ENCODE measurements at places on chromosomes 5 and 9.

GRCh38 chr9:19552282-19553105 lies 143.7 kb downstream of the ACER2 start:
- no peak for DNase-seq

- no peak for DNase-seq
Measured at GRCh38 chr5:43839218-43839617, 236.2 kb downstream of the NNT start.

DNA sequence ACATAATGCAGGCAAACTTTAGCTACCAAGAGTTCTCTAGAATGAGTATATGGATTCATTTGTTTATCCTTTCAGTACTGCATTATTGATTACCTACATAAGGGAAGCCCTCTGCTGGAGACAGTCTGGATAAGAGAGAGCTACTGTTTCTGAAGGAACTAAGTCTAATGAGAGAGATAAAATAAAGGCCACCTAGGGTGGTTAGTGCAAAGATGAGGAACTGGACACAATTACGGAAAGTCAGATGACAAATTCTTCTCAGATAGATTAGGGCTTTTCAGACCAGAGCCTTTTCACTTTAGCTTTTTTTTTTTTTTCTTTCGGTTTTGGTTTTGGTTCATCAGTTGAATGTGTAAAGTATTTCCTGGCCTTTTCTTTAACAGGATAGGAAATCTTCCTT lies 31.3 kb downstream of the ISOC1 start:
- no peak for DNase-seq

DNA sequence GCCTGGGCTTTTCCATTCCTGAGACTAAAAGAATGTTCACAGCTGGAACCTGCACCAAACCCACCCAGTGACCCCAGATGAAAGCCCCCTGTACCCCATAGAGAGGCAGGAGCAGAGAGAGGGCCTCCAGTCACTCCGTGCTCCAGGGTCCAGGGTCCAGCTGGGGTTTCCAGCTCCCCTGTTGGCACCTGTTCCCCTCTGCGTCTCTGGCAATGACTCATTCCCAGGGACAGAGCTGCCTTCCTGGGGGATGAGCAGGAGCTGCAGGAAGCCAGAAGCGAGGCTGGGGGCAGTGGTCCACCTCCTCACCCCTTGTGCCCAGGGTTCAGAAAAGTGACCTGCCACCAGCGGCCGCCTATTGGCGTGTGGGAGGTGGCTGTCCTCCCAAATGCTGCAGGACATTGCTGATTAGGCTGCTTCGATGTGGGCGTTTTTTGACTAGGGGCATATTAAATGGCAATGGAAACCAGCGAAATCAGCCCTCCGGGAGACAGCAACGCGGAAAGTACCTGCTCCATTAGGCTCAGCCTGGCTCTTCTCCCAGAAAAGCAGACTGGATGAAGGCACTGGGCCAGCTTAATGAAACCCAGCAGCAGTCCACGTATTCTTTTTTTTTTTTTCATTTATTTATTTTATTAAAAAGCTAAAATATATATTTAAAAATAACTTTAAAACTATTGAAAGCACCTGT lies 97.4 kb downstream of the DAP start:
- no peak for DNase-seq

- DNase-seq = no peak
Measured at GRCh38 chr9:98986866-98987651, 43.4 kb downstream of the COL15A1 start.

DNA sequence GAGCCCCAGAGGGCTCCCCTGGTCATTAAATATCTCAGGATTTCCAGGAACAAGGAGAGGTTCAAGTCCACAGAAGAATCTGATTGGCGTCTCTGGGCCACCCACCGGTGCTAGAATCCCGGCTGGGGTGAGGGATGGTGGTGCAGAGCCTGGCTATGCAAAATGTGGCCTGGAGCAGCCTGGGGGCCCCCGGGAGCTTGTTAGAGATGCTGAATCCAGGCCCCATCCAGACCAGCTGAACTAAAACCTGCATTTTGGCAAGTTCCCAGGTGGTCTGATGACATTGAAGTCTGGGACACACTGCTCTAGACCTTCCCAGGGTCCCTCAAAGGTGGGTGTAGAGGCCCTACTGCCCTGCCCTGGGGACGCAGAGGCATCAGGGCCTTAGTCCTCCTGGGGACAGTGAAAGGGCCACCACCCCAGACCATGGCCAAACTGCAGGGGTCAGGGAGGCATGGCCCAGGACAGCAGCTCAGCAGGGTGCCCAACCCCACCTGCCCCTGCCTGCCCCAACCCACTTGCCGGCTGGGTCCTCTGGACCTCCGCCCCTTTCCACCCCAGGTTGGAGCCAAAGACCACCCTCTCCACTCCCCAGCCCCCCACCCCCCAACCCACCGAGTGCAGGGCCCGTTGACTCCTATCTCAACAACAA lies 34.7 kb downstream of the ADAMTS2 start:
- no peak for DNase-seq

DNA sequence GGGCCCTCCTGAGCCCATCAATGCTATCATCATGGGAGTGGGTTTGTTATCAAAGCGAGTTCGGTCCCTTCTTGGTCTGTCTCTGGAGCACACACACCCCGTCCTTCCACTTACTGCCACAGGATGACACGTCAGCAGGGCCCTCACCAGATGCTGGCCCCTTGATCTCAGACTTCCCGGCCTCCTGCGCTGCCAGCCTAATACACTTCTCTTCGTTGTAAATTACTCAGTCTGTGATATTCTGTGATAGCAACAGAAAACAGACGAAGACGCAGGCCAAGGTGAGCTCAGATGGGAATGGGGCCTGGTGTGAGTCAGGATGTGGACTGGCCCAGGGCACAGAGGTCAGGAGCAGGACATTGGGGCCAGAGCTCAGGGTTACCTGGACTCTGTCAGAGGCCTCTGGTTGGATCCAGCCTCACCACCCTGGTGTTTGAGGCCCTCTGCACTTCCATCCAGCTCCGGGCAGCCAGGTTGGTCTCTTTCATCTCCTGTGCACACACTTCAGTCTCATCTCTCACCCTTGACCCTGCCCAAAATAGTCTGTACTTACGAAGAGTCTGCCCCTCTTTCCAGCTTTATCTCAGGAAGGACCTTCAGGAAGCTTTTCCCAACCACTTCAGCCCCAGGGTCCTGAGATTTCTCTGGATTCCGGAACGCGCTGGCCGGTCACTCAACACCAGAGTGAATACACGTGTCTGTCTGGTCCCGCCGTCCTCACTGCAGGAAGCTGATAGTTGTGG lies 26.0 kb upstream of the CNOT6 start:
- DNase-seq = no peak

DNA sequence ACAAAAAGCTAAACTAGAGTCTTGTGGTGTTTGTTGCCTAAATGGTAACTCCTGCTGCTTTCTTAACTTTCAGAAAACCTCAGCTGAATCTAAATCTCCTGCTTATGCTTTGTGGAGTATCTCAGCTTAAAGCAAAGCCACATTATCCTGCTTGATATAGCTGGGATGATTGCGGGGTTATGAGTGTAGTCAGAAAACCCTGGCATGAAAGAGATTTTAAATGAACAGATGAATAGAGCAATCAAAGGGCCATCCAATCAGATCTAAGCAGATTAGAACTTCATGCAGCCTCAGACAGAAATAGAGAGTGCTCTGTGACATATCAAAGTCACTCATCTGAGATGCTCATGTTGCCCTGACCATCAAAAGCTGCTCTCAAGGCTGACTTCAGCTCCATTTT lies 305.5 kb downstream of the DMRT2 start:
- DNase-seq = no peak

DNA sequence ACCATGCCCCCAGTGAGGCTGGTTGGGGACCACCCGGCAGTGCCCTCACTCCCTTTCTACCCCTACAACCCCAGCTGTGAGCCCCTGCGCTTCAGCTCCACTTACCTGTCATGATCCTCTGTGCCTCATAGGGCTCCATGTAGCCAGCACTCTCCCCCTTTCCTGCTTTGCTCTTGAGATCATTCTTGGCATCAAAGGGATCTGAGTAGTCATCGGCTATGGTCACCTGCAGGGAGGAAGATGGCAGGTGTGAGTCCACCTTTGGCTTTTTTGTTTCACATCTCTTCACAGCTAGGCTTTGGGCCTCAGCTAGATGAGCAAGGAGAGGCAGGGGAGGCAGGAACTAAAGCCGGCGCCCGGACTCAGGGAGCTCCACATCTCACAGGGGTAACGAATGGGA lies 53.1 kb downstream of the SHB start:
- DNase-seq = no peak

- no peak for DNase-seq
Measured at GRCh38 chr5:66171349-66172344, 27.5 kb downstream of the SREK1 start.

DNA sequence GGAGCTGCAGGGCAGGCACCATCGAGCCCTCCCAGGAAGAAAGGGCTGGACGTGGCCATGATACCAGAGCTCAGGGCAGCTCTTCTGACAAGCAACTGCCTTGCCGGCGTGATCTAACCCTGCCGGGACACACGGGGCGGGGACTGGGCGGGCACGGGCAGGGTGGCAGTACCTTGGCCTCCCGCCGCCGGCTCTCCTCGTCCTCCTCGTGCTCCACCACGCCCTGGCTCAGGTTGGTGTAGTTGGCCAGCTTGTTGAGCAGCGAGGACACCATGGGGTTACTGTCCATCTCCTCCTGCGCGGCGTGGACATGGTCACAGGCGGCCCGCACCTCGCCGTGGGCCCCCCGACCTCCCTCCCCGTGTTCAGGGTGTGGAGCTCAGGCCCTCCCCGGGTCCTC lies 18.5 kb downstream of the SLC12A7 start:
- no peak for DNase-seq

- DNase-seq = no peak
Measured at GRCh38 chr9:136726631-136727191, 14.3 kb downstream of the DIPK1B start.

DNA sequence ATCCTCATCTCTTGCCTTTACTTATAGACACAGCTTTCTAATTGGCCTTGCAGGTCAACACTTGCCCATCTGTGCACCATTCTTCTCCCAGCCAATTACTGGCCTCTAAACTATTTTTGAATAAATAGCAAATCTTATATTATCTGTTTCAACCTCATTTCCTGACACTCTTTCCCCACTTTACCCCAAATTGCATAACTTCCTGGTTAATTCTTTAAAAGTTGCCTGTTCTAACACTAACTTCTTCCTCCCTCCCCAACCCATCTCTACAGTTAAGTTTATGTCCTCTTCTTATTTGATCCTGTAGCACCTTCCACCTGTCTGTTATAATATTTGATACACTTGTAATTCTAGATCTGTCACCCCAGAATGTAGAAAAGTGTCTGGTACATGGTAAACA lies 372.1 kb downstream of the PDE4D start:
- no peak for DNase-seq

- DNase-seq = no peak
Measured at GRCh38 chr5:166562246-166562645, 1729.2 kb upstream of the WWC1 start.

- DNase-seq = no peak
Measured at GRCh38 chr5:115209279-115209678, 39.6 kb upstream of the TRIM36 start.

GRCh38 chr9:1495282-1496030 lies 445.3 kb downstream of the DMRT2 start:
- no peak for DNase-seq

DNA sequence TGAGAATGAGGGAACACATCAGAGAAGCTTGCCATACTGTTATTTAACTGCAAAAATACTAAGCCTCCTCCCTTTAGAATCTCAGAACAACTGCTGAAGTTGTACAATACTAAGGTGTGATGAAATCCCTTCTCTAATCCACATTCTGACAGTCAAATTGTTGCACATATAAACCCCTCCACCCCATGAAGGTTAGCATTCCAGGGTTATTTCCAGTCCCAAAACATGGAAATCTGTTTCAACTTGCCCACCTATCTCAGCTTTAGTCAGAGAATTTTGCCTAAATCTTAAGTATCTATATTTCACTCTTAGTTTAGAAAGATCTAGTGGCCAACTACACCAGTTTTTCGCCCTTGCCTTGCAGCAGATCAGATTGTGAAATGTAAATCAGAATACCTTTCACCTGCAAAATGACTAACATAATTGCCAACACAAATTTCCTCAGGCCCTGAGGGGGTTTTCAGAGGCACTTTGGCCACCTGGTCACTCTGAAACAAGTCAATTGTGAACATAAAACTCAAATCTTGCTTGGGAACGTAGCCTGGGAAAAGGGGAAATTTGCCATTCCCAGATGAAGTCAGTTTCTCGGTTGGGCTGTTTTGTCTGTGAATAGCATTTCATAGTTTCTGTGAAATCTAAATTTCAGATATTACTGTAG lies 93.9 kb downstream of the EFNA5 start:
- no peak for DNase-seq

DNA sequence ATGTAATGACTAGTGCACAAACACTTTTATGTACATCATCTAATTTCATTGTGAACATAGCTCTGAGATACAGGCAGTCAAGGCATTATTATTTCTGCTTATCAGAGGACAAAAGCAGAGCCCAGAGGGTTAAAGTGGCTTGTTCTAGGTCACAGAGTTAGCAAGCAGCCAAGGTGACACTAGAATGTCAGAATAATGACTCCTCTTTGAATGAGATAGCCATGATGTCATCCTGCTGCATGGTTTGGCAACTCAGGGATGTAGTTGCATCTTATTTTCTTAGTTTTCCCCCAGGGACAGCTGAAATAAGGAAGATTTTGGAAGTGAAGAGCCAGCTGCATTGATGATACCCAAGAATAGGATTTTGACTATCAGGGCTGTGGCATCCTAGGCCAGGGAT lies 54.4 kb downstream of the KCNV2 start:
- DNase-seq = no peak

DNA sequence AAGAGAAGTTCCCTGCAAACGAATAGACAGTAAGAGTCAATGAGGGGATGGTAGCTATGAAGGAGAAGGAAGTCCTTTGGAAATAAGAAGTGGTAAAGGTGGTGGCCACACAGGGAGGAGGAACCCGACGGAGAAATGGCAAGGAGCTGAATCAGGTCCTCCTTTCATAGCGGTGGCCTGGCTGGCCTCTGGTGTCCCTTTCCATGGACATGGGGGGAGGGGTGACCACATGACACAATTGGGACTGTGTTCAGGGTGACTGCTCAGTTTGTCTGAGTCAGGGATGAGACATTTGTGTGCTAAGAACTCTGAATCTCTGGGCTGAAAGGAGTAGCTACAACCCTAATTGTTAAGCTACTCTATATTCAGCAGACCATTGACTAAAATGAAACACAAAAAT lies 28.7 kb upstream of the TIMD4 start:
- DNase-seq = no peak

DNA sequence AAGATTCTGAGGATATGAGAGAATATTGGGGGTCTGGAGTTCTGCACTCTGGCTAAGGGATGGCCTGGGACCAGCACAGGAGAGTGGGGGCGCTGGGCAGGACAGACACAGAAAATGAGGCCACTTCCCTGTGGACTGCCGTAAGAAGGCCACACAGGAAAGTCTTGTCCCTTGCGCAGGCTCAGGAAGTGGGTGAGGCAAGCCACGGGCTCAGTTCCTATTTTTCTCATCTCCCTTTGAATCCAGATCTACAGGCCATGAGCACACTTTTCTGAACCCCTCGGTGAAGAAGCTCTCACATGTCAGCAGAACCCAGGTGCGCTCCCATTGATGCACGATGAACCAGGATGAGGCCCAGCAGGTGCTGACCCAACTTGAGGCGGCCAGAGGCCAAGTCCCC lies 207.4 kb downstream of the AGTPBP1 start:
- no peak for DNase-seq

Data from NCI-H1048 (cell line).